RPMI8226 (cell line): ENCODE measurements at places on chromosomes 12 and 14.

DNA sequence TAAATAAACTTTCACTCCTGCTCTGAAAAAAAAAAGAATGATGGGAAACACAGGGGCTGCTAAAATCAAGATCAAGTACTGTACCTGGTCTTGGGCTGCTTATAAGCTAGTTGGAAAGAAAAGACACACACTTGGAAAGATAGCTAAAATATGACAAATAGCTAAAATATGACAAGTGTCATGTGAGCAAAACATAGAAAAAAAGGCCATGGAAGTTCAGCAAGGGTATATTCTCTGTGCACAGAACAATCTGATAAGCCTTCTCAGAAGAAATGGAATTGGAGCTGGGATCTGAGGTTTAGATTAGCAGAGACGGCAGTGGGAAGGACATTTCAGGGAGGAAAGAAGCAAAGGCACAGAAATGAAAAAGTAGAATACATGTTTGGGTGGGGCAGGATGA lies 126.2 kb upstream of the PMCH start:
- no peak for DNase-seq

GRCh38 chr12:68344126-68344525 lies 12.0 kb upstream of the MDM1 start:
- DNase-seq = no peak

GRCh38 chr12:65882486-65882885 lies 58.2 kb downstream of the HMGA2 start:
- no peak for DNase-seq

GRCh38 chr12:47277972-47278448 lies 198.3 kb upstream of the AMIGO2 start:
- DNase-seq = no peak

GRCh38 chr14:54785778-54786770 lies 116.6 kb downstream of the GCH1 start:
- DNase-seq = no peak

DNA sequence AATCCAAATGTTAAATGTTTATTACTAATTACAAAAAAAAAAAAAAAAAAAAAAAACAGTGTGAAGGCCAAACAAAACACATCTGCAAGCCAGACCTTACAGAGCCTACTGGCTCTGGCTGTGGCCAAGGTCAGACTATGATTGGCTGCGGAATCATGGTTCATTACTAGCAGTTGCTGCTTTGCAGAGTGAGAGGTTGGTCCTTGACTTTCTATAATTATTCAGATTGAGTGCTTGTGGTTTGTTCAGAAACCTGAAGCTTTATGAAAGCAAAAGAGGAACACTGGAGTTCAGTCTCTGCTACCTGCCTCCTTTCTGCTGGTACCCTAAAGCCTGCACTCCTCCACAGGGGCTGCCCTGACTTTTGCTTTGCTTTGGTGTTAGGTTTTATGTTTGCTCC lies 550.9 kb downstream of the BCL11B start:
- peak; percentile 38 for DNase-seq

DNA sequence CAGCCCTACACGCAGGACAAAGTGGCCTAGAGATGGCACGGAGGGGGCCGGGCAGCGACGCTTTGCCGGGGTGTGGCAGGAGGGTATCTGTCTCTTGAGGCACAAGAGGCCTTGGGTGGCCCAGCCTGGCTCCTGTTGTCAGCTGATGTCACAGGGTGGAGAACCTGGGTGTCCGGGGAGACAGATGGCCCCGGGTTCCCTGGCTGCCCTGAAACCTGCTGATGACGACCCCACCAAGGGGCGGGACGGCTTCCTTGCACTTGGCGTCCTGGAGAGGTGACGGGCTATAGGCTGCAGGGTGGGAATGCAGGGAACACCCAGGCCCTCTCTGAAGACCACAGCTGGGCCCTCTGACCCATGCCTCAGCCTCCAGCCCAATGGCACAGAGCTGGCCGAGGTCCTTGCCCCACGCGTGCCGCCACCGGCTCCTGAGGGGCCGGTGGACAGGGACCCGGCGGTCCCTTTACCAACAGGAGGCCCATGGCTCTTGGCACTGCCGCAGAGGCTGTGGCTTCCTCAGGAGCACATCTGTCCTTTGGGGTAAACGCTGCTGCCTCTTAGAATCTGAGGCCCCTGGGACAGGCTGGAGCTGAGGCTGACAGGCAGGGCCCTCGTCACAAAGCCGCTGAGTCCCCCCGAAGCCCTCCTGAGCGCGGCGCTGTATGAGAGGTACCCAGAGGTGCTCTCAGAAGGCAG lies 16.4 kb downstream of the TRMT61A start:
- DNase-seq = no peak

DNA sequence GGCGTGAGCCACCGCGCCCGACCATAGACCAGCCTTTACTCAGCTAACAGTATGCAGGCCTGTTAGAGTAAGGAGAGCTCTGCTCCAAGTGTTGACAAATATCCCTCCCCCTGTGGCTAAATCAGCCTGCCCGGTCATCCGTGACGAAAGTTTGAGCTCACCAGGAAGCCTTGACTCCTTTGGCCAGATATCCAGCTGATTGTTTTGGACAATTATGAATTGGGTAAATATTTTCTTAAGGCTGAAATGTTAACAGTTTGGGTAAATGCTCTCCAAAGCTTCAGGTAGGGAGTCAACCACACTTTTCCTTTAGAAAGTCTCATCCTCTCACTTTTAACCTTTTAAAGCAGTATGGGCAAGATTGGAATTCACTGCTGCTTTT lies 157.9 kb downstream of the PAWR start:
- DNase-seq = no peak
